ENCODE measurements at places on chromosomes 13 and 19.

GRCh38 chr13:74003374-74003773 lies 130.8 kb downstream of the KLF12 start:
- no peak for DNase-seq

GRCh38 chr13:38570706-38571105 lies 116.2 kb upstream of the FREM2 start:
- no peak for DNase-seq

GRCh38 chr13:27199696-27200095 lies 28.1 kb upstream of the USP12 start:
- no peak for DNase-seq

DNA sequence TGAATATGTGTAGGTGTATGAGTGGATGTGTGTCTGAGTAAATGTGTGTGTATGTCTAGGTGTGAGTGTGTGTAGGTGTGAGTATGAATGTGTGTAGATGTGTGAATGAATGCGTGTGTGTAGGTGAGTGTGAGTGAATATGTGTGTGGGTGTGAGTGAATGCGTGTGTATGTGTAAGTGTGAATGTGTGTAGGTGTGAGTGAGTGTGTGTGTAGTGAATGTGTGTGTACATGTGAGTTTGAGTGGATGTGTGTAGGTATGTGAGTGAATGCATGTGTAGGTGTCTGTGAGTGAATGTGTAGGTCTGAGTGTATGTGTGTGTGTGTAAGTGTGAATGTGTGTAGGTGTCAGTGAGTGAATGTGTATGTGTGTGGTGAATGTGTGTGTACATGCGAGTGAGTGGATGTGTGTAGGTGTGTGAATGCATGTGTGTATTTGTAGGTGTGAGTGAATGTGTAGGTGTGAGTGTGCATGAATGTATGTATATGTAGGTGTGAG lies 201.0 kb upstream of the ZNF536 start:
- no peak for DNase-seq

- DNase-seq: no peak
These were observed 829.7 kb downstream of the PCDH17 start for GRCh38 chr13:58461217-58461616.

DNA sequence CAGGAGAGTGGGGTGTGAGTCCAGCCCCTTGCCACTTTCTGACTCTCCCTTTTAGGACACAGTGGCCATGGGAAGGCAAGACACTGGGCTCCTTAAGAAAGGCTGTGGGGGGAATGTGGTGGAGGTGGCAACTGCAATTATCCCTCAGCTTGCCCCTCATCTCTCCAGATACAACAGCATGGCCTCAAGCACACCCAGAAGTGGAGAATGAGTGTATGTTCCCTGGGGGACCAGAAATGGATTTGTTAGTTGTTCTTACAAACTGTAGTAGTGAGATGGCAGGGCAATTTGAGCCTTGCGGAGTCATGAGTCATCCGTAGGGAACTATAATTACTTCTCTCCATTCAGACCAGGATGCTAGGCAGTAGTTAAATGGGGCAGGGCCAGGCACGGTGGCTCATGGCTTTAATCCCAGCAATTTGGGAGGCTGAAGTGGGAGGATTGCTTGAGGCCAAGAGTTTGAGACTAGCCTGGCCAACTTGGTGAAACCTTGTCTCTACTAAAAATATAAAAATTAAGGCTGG lies 25.6 kb upstream of the CXCL17 start:
- no peak for DNase-seq

- no peak for DNase-seq
These were observed 5.7 kb upstream of the JUND start for GRCh38 chr19:18286973-18287635.

- peak; percentile 93 for DNase-seq
These were observed at the start of the genes BRME1 and CC2D1A for GRCh38 chr19:13905634-13906520. BRME1 (minus strand) TSS chr19:13906117; CDS start chr19:13904892, 1,225 bp downstream. CC2D1A (plus strand) TSS chr19:13906201; CDS start chr19:13906442, 241 bp downstream.

- no peak for DNase-seq
These were observed 62.5 kb downstream of the RAP2A start for GRCh38 chr13:97496511-97496910.

DNA sequence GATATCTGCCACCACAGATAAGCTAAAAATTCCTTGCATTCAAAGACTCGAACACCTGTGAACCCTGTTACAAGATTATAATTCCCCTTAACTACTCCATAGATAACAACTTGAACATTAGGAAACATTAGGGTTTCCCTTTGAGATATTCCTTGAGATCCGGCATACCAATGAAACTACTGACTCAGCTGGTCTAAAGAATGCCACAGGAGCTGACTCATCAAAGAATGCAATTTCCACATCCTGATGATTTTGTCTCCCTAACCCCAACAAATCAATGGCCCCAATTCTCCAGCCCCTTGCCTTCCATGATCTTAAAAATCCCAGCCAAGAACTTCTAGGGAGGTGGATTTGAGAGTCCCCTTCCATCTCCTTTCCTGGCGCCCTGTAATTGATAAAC lies 35.6 kb upstream of the ZNF599 start:
- DNase-seq: no peak

DNA sequence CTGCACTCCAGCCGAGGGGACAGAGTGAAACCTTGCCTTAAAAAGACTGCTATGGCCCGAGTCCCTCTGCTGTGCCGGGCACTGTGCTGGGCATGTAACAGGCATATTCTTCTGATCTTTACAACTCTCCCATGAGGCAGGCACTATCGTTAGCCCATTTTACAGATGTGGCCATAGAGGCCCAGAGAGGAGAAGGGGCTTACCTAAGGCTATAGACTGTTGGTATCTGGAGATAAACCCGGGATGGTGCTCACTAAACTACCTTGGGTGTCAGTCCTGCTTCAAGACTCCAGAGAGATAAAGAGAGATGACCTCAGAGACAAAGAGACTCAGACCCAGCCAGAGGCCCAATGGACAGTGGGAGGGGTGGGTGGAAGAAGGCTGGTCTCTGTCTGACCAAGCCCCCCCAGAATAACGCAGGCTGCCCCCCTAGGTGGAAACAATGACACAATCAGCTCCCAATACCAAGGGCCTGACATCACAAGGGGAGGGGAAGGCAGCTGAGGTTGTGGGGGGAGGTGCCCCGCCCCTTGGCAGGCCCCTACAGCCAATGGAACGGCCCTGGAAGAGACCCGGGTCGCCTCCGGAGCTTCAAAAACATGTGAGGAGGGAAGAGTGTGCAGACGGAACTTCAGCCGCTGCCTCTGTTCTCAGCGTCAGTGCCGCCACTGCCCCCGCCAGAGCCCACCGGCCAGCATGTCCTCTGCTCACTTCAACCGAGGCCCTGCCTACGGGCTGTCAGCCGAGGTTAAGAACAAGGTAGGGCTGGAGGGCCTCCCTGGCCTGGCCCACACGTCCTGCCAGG lies at the start of gene CNN1:
Gene CNN1 (plus strand): TSS at position 620 of the 805 bp plus-strand sequence. CDS start 77 bp downstream, at position 697.
- no peak for DNase-seq

- DNase-seq: no peak
These were observed 849 bp downstream of the GAS6 start for GRCh38 chr13:113862931-113863523.

DNA sequence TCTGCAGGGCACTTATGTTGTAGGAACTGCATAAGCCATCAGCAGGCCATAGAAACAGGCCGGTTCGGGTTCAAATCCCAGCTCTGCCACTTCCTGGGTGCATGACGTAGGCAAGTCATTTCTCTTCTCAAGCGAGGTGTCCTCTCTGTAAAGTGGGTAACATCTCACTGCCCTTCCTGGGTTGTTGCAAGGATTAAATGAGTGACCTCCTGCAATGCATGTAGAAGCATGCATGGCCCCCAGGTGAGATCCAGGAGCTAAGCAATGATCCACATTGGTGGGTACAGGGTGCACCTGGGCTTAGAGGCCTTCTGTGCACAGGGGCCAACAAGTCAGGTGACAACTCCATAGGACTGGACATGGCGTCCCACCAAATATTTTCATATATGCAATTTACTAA lies 13.8 kb downstream of the PHLDB3 start:
- no peak for DNase-seq

DNA sequence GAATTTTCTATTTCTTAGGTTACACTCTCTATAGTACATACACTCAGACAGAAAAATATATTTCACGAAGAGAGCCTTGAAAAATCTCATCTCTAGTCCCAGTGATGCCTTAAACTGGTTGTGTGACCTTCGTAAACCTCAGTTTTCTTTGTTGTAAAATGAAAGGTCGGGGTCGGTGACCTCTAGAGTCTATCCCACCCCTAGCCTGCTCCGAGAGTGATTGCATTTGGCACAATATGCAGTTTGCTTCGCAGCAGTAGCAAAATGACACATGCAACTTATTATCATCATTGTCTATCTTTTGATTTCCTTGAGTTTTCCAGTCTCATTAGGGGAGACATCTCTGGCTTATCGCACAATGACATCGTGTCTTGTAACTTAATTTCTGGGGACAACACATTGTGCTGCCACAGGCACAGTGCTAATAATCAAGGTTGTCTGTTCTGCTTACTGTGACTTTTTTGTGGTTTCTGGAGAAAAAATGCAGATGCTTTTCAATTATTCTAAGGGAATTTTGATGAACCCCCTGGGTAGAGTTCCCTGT lies 115.0 kb downstream of the GGACT start:
- DNase-seq: no peak

GRCh38 chr13:21234526-21234925 lies 58.1 kb downstream of the MRPL57 start:
- no peak for DNase-seq

All from CD4-positive, alpha-beta T cell treated with Interleukin-6 at 100 ng/mL for 8 hours (primary cell).